ENCODE measurements at places on chromosomes 2 and 18. TPM values are rescaled to one million over a fixed set of nuclear protein-coding genes. Genes with fewer than 3 reads are reported as not detected.

The CRYGD gene
- not detected for total RNA-seq

The VAMP5 gene
- total RNA-seq = 28.5 TPM

The CAVIN2 gene
- total RNA-seq = 0.21 TPM

- DNase-seq = no peak
Measured at GRCh38 chr2:191618046-191618780, 59.7 kb upstream of the NABP1 start.

DNA sequence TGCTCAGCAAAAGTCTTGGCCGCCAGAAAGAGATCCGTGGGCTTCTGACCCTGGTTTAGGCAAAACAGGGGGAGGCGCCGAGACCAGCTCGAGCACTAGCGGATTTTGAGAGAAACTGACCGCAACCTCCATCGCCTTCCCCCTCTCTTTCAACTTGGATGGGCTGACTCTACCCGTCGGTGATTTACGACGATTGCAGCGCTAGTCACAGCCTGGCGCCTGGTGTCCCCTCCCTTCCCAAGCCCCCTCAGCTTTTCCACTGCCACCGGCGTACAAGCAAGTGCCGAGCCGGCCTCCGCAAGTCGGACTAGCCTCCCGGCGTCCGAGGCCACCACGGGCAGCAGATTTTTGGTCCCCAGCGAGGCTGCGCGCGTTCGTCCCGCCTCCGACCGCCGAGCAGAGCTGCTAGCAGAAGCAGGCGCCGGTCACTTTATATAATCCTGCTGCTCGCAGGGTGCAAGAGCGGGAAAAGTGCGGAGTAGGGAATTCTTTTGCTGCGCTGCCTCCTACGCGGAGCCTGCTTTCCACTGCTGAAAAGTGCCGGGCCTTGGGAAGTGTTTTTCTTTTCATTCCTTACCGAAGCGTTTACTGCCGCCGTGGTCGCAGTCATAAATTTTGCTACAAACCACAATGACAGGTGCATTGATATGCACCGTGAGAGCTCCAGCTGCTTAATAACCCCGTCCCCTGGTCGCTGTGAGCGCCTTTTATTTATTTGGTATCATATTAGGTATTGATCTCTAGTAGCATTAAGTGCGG lies 7.7 kb downstream of the HOXD3 start:
- DNase-seq = no peak

DNA sequence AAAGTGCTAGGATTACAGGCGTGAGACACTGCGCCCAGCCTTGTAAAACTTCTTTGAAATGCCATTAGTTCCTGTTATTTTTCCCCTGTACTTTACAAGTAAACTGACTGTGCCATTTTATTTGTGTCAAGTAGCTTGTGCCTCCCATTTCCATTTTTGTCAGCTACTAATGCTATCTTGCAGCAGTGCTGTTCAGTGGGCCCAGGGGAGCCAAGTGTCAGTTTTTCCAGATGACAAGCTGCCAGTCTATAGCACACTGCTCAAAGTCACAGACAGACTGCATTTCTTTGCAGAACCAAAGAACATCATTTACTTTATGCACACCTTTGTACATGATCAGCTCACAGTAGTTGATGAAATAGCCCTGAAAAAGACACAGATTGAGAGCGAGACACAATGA lies 901.3 kb upstream of the CDH2 start:
- DNase-seq = no peak

- DNase-seq = no peak
Measured at GRCh38 chr2:180677200-180677599, 303.2 kb upstream of the UBE2E3 start.

GRCh38 chr2:236510034-236510433 lies 59.6 kb upstream of the ACKR3 start:
- no peak for DNase-seq

GRCh38 chr2:30231996-30232800 lies 864 bp downstream of the LBH start:
- no peak for DNase-seq

DNA sequence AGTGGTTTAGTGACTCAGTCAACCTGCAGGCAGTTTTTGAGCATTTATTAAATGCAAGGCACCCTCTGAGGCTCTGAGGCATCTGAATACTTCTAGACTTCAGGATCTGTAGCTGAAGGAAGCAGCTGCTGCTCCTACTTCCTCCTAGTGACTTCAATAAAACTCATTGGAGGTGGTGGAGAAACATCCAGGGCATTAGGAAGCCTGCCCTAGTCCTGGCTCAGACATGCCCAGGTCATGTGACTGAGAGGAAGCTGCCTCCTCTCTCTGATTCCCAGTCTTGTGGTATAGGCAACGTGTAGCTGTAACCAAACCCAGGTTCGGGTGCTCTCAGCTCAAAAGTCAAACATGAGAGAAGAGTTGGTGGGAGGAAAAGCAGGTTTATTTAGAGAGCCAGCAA lies 287.2 kb upstream of the GYPC start:
- no peak for DNase-seq

DNA sequence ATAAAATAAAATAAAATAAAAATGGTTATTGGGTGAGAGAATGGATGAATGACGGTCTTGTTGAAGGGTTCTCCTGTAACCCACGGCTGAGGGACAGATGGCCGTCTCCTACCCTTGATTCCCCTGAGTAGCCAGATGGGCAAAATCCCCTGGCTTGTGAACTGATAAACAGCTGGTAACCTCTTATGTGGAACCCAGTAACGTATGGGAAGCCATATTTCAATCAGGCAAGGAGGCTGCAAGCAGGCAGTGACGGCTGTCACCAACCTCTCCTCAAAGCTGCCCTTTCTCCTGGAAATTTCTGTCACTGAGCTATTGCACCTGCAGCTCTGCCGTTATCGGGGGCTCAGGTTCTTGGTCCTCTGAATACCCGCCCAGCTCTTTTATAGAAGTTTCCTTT lies 165.3 kb upstream of the SMAD2 start:
- no peak for DNase-seq

DNA sequence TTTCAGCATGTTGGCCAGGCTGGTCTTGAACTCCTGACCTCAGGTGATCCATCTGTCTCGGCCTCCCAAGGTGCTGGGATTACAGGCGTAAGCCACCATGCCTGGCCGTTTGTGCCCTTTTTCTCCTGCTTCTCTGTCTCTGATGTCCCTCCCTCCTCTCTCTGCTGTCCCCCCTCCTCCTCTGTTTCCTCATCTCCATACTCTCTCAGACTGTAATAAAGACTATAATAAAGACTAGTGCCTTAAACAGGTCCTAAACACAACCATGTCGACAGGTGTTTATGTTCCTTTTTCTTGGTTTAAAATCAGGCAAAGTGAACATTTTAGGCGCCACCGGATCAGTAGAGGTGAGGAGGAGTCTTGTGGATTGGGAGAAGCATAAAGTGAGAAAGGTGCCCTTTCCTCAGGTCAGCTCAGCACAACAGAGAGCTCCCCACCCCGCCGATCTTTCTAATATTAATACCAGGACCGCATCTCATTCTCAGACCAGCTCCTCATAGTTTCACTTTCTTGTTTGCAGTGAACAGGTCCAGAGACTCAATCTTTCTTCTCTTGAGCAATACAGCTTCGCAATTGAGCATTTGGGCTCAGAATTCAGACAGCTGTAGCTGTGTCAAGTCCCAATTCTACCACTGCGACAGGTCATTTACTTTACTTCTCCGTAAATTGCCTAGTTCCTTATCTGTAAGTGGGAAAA lies 23.7 kb downstream of the TIMM21 start:
- no peak for DNase-seq

Data from kidney epithelial cell (primary cell).